NCI-H187 treated with DMSO at 0.1 percent for 48 hours (cell line): ENCODE measurements at places on chromosomes 3 and 15.

DNA sequence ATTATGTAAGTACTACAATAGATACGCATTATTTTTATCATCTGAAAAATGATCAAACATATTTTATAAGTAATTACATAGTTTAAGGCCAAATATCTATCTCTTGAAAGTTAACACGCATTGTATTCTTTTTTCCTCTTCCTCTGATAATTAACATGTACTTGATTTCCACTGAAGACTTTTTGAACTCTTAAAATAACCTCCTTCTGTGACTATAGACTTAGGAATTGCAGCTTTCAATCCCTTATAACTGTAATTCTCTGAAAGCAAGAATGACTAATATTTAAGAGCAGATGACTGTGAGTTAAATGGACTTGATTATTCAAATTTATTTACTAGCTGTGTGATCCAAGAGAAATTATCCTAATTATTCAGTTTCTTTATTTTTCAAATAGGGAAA lies 730.6 kb upstream of the NECTIN3 start:
- no peak for DNase-seq

DNA sequence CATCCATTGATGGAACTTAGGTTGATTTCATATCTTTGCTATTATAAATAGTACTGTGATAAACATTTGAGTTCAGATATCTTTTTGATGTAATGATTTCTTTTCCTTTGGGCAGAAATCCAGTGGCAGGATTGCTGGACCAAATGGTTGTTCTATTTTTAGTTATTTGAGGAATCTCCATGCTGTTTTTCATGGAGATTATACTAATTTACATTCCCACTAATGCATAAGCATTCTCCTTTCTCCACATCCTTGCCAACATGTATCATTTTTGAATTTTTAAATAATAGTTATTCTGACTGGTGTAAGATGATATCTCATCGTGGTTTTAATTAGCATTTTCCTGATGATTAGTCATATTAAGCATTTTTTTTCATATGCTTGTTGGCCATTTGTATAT lies 144.0 kb upstream of the SUCLG2 start:
- no peak for DNase-seq

DNA sequence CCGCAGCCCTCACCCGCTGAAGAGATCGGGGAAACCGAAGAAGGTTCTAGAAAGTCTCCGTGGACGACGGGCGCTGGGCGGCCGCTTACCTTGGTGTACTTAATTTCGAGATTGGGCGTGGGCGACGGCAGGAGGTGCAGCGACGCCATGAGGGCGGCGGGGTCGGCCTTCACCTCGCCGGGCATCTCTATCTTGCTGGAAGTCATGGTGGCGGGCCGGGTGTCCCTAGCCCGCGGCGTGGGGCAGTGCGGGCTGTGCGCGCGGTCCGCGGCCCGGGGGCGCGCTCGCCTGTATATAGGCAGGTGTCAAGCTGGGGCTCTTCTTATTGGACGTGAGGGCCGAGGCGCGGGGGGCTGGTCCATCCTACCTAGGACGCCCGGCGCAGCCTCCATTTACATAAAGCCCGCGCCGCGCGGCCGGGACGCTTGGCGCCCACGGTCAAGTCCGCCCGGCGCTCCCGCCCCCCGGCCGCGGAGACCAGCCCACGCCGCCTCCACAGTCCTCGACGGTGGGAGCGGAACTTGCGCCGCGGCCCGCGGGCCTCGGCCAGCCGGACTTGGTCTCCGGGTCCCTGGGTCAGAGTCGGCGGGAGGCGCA lies at the start of gene ALDH1A2:
TSS of gene ALDH1A2 (minus strand) at position 267 of the 597 bp plus-strand sequence. CDS start at position 206, 61 bp downstream.
- no peak for DNase-seq

DNA sequence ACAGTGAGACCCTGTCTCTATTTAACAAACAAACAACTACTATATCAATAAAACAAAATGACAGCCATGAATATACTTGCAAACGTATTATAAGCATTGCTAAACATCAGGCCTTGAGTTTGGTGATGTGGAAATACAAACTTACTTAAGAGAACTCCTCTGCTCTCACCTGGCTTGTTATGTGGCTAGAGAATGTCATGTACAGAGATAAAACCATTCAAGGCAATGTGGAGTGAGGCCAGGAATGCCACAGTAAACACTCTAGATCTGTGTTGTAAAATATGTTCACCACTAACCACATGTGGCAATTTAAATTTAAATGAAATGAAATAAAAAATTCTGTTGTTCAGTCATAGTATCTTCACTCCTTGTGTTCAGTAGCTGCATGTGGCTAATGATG lies 22.7 kb upstream of the RARB start:
- no peak for DNase-seq

GRCh38 chr3:149475451-149476060 lies 1.1 kb downstream of the TM4SF4 start:
- no peak for DNase-seq

DNA sequence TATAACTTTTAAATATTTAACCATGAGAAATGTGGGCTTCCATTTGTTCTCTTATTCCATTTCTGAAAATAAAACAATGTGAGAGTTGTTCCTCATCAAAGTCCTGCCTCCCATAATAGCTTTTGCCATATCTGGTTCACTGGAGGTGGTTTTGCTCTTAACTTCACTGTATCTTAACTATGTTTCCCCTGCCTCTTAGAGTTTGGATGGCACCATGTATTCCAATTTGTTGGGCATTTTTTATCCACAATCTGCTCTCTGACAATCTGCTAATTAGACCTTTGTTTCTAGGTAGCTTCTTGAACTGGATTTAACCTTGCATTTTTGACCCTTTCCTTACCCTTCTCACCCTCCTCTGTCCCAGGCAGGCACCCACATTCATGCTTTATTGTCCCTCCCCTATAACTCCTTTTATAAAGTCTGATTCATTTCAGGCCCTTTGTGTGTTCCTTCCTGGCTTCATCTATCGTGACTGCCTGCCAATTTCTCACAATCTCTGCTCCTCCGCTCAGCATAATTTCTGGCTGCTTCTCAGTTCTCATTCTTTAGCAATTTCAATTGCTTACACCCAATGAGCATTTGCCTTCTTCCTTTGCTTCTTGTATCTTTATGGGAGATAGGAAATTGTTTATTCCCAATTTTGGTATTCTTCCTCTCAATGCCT lies 144.2 kb upstream of the ARHGEF26 start:
- no peak for DNase-seq

DNA sequence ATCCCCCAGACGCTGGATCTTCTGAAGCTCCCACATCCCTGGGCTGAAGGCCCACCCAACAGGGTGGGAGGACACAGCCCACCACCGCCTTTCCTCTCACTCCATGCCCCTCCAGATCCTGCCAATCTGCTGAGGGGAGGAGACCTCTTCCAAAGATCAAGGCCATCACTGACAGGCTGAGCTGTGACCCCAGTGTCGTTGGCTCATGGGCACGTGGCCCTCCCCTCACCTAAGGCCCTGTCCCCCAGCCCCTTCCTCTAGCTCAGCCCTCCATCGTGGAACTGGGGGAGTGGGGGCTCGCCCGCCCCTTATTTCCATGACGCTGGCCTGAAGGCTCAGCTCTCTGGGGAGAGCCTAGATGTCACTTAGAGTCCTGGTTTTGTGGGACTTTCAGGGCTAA lies 10.4 kb downstream of the C3orf18 start:
- no peak for DNase-seq

DNA sequence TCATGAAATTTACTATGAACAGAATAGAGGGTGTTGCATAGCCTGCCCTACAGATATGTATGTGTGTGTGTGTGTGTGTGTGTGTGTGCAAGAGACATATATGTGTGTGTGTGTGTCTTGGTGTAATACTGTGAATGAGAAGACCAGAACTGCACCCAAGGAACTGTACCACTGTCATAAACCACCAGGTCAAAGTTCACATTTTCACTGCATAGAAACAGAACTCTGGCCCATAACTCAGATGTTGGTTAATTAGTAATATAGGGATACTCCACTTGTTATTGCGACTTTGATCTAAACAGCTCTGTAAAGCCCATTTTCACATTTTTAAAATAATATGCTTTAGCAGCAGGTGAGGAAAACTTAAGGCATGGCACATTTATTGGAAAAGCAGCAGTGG lies 111.8 kb downstream of the IGF2BP2 start:
- DNase-seq, result no peak

DNA sequence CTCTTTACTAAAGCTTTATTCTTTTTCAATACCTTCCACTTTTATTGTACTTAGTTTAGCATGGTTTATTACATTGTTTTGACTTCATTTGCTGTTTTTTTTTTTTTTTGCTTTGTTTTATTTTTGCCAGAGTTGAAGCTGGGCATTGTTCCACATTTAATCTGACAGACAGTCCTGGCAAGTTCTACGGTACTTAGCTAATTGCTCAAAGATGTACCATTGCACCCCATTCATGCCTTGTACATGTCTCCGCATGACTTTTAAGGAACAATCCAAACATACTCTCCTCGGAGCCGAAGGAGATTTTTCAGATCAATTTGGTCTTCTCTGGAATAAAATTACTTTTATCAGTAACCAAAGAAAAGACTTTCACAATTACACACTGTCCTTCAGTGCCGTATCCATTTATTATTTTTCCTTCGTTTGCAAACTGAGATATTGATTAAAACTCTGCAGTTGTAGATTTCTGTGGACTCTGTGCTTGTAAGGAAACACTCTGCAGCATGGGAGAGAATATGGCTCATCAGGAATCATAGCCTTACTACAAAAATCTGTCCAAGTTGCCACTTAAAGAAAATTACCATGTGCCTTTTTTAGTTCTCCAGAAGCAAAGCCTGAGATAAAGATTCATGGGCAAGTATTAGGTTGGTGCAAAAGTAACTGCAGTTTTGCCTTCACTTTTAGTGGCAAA lies 952.0 kb downstream of the AGBL1 start:
- no peak for DNase-seq

GRCh38 chr3:196711838-196712513 lies at the start of the genes CEP19 and PIGX:
TSS of gene CEP19 (minus strand) at chr3:196712250. CDS start at chr3:196708657, 3,593 bp downstream.
TSS of gene PIGX (plus strand) at chr3:196712377.
- DNase-seq, result peak; percentile 36

DNA sequence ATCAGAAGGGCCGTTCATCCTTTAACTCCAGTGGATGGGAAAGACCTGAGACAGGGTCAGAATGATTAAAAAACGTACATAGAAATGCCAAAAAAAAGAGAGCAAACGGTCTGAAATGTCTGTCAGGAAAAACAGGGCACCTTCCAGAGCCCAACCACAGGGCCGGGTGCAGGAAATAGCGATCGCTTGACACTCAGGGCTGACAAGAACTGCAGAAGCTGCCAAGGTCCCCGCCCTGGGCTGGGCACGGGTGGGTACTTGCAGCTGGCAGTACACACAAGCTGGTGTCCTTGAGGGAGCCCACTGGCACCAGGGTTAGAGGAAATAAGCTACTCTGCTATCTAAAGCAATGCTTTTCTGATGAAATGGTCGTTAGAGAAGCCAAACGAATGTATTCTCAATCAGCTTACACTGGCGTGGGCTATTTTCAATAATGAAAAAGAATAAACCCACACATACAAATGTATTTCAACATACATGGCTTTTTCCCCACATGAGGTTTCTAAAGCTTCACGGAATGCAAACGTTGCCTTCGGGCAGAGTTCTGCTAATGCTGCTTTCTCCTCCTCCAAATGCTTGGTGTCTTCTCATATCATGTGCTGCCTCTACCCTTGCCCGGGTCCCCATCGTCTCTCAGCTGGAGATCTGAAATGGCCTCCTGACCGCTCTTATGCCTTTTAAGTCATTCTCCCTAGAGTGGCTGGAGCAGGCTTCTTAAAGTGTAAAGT lies 15.6 kb downstream of the FRMD4B start:
- no peak for DNase-seq

GRCh38 chr15:33311312-33311971 lies 675 bp downstream of the RYR3 start:
- no peak for DNase-seq

- no peak for DNase-seq
These were observed 2.4 kb downstream of the ANAPC13 start for GRCh38 chr3:134483195-134483900.

GRCh38 chr3:57335283-57335938 lies 42.9 kb upstream of the ASB14 start:
- DNase-seq, result no peak

DNA sequence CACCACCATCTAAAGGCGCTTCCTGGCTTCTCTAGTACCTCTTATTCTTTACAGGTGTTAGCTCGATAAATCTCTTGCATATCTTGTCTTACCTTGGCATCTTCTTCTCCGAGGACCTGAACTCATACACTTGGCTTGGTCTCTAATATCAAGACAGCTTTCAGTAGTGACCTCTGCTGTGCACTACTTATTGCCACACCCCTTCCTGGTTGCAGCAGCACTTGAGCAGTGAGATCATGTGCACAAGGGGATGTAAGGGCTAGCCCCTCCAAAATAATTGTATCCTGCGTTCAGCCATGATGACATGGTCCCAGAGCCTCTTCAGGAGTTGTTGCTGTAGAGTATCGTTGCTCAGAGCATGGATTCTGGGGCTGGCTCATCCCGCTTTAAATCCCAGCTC lies 1.3 kb upstream of the PLA1A start:
- no peak for DNase-seq

DNA sequence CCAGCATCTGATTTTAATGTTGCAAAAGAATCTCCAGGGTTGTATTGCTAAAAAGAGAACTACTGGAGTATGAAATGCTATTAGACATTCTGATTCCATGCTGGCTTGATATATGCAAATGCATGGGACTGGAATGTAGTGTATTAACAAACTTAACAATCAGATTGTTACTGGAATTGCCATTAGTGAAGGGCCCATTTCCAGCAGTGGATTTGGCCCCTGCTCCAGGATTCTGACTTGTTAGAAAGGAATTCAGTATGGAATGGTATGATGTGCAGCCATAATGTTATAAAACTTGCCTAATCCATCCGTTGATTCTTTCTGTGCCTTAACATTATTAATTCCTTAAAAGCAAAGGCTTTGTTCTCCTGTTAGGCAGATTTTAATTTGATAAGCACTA lies 7.9 kb downstream of the ARRDC4 start:
- no peak for DNase-seq

DNA sequence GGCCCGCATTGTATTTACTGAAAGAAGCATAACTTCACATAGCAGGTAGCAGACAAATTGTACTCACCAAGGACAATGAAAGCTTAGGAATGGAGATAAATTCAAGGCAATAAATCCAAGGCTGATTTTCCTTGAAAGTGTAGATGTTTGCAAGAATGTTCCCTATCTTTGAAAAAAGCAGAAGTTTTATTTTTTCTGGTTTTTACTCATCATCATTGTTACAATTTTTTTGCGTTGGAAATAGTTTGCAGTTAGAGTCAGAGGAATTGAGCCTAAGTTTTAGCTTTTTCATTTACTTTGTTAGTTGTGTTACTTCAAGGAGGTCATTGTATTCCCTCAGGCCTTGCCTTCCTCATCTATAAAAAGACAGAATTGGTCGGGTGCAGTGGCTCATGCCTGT lies 213.9 kb upstream of the TBL1XR1 start:
- no peak for DNase-seq
